ENCODE measurements at places on chromosomes 16 and 17.

DNA sequence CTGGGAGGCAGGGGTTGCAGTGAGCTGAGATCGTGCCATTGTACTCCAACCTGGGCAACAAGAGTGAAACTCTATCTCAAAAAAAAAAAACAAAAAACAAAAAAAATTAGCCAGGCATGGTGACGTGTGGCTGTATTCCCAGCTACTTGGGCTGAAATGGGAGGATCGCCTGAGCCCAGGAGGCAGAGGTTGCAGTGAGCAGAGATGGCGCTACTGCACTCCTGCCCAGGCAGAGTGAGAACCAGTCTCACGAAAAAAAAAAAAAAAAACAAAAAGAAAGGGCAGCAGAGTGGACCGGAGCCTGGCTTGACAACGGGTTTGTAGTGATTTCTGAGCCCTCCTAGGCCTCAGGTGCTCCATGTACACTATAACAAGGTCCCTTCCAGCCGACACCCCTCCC lies 33.1 kb downstream of the PEMT start:
- DNase-seq: no peak

DNA sequence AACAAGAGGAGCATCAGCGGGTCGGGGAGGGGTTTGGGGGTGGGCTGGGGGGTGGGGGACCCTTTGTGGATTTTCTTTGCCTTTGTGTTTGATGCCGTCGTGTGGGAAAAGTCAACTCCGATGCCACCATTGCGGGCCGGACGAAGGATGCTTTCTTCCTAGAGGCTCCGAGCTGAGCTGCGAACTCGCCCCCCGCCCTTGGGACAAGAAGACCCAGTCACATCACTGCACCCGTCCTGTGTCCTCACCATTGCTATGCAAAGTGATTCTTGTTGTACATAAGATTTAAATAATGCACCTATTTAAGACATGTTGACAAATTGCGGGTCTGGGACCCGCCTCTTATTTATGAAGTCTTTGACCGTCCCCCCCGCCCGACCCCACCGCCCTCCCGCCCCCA lies 69.0 kb upstream of the PLCG2 start:
- DNase-seq: no peak

- no peak for DNase-seq
Observed at GRCh38 chr17:56274491-56274890, 121.2 kb downstream of the ANKFN1 start.

GRCh38 chr17:16900288-16900882 lies 71.5 kb downstream of the TNFRSF13B start:
- DNase-seq: no peak

GRCh38 chr16:30778549-30779244 lies 8.3 kb downstream of the ZNF629 start:
- no peak for DNase-seq

GRCh38 chr17:19727501-19728078 lies 11.2 kb upstream of the SLC47A2 start:
- no peak for DNase-seq

All from GDM1 (cell line).